CD14-positive monocyte (primary cell): ENCODE measurements at places on chromosomes 12 and 14.

DNA sequence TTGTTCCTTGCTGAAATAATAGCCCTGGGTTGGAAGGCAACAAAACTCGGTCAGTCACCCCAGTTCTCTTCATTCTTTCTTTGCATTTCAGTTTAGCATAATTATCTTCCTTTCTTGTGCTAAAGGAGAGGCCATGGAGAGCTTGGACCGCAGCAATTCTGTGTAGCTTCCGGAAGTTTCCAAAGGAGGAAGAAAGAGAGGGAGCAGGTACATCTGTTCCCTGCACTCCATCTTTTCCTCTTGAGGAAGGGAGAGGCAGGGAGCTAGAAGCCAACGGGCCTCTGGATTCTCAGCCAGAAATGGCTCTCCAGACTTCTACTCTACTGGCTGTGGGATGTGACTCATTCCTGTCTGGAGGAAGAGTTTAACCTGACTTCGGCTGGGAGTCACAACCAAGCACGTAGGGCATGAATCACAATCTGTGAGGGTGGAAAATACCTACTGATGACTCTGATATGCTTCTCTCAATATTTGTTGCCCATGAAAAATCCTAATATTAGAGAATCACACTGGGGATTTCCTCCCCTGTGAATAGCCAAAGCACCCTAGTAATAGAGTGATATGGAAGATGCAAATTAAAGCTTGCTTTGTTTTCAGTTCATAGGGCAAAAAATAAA is 17.0 kb downstream of the ANO6 start:
- H3K36me3 ChIP-seq, result peaks cover 38% of the 10 kb centered on the region
- H3K27ac ChIP-seq, result no peak overlapping the region
- peaks cover 15% of the 10 kb centered on the region for H3K4me1 ChIP-seq
- no peaks in the 10 kb centered on the region for H3K27me3 ChIP-seq

GRCh38 chr12:88310069-88310468 is 168.0 kb downstream of the TMTC3 start:
- DNase-seq, result no peak
- H3K4me1 ChIP-seq, result peaks cover 8% of the 10 kb centered on the region
- no peaks in the 10 kb centered on the region for H3K36me3 ChIP-seq

GRCh38 chr12:123150744-123151456 is at the start of gene PITPNM2:
Gene PITPNM2, minus strand, starts transcription at chr12:123151090. Its CDS starts 116,500 bp downstream, at chr12:123034590.
- peaks cover 8% of the 10 kb centered on the region for H3K36me3 ChIP-seq
- H3K4me1 ChIP-seq, result peaks cover 13% of the 10 kb centered on the region
- peak; percentile 38 for DNase-seq
- H3K27me3 ChIP-seq, result peaks cover 11% of the 10 kb centered on the region
- peak within 1 kb of the TSS; percentile 23 for H3K4me3 ChIP-seq
- no peak within 1 kb of the TSS for H3K27ac ChIP-seq

DNA sequence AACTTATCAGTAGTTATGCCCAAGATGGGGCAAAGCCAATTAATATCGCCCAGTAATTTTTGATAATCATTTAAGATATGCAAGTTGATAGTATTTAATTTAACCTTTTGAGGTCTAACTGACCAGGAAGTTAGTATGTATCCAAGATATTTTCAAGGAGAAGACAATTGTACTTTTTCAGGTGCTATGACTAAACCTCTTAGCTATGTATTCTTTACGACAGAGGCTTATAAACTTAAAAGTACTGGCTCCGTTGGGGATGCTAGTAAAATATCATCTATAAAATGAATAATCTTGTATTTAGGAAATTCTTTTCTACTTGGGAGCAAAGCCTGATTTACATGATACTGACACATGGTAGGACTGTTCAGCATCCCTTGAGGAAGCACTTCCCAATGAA is 40.3 kb downstream of the TMTC3 start:
- H3K4me3 ChIP-seq, result no peak overlapping the region
- H3K27me3 ChIP-seq, result no peaks in the 10 kb centered on the region
- H3K27ac ChIP-seq, result no peak overlapping the region
- DNase-seq, result no peak

DNA sequence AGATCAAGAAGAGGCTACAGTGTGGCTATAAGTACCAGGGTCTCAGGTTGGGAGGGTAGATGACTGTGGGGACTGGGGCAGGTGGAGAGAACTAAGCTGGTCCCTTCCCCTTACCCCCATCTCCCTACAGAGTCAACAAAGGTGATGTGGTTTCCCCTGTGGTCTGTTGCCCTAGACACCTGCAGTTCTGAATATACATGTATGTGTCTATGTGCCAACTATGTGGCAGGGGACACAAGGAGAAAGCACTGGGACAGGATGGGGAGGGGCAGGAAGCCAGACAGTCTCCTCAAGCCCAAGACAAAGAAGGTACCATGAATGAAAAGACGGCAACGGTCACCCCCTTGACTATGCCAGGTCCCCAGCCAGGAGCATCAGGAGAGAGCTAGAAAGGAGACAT is 4.5 kb upstream of the HDAC7 start:
- no peak overlapping the region for H3K4me3 ChIP-seq
- peaks cover 83% of the 10 kb centered on the region for H3K4me1 ChIP-seq
- H3K27ac ChIP-seq, result no peak overlapping the region
- H3K36me3 ChIP-seq, result no peaks in the 10 kb centered on the region

GRCh38 chr12:51005671-51006070 is 20.5 kb downstream of the SLC11A2 start:
- no peak for DNase-seq
- H3K4me1 ChIP-seq, result peaks cover 21% of the 10 kb centered on the region
- H3K36me3 ChIP-seq, result peaks cover 40% of the 10 kb centered on the region
- H3K27me3 ChIP-seq, result no peaks in the 10 kb centered on the region

DNA sequence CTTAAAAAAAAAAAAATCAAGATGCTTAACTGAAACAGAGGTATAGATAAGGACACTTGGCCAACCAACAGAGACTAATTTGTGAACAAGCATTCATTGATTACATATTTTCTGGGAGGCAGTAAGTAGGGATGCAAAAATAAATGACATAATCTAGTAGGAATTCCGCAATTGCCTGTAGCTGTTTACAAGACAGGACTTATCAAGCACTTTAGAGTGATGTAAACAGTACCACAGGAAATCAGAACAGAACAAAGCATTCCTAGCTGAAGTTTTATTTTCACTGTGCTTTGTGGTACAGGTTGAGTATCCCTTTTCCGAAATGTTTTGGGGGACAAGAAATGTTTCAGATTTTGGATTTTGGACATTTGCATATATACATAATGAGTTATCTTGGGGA is 68.2 kb upstream of the FGD4 start:
- H3K4me1 ChIP-seq, result peaks cover 4% of the 10 kb centered on the region
- DNase-seq, result no peak
- no peaks in the 10 kb centered on the region for H3K36me3 ChIP-seq
- H3K27ac ChIP-seq, result no peak overlapping the region
- no peaks in the 10 kb centered on the region for H3K27me3 ChIP-seq

GRCh38 chr12:53113136-53113705 is 9.9 kb downstream of the SOAT2 start:
- no peak for DNase-seq
- H3K27ac ChIP-seq, result no peak overlapping the region
- H3K27me3 ChIP-seq, result no peaks in the 10 kb centered on the region
- H3K4me3 ChIP-seq, result no peak overlapping the region

GRCh38 chr12:15726027-15726877 is 62.9 kb downstream of the EPS8 start:
- peaks cover 13% of the 10 kb centered on the region for H3K4me1 ChIP-seq
- H3K27ac ChIP-seq, result no peak overlapping the region
- DNase-seq, result peak; percentile 44
- H3K27me3 ChIP-seq, result no peaks in the 10 kb centered on the region
- H3K4me3 ChIP-seq, result no peak overlapping the region

DNA sequence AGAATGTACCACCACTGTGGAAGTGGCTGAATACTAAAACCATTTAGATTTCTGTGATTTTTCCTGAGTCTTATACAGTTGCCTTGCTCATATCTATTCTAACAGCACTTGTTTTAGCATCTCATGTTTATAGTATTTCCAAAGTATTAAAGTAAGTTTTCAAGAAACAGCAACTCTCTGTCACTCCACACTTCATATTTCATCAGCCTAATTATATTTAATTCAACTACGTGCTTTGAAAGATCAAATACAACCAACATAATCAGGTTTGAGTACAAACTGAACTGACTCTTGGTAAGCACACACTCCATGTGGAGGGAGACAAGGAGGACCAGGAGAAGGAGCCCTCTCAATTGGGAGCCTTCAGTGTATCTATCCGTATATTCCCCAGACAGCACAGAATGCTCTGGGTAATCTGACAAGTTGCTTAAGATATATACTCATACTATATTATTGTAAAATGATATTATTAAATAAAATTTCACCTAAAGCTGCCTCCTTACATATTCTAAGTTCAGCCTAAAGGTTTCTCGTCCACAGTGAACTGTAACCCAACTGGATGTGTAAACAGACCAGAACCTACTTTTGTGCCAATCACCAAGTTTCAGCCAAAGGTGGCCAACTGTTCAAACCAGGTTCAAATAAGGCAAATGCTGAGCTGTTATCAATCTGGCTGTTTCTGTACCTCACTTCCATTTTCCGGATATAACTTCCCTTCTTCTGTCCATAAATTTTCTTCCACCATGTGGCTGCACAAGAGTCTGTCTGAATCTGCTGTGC is 105.0 kb upstream of the RASSF8 start:
- H3K4me3 ChIP-seq, result no peak overlapping the region
- H3K27ac ChIP-seq, result no peak overlapping the region
- no peaks in the 10 kb centered on the region for H3K27me3 ChIP-seq
- no peak for DNase-seq
- no peaks in the 10 kb centered on the region for H3K36me3 ChIP-seq
- H3K4me1 ChIP-seq, result no peaks in the 10 kb centered on the region

GRCh38 chr12:14930299-14930698 is 8.0 kb downstream of the ERP27 start:
- peaks cover 64% of the 10 kb centered on the region for H3K36me3 ChIP-seq
- H3K4me3 ChIP-seq, result no peak overlapping the region
- no peak overlapping the region for H3K27ac ChIP-seq
- no peak for DNase-seq

- H3K4me1 ChIP-seq, result peaks cover 13% of the 10 kb centered on the region
- no peak for DNase-seq
- H3K36me3 ChIP-seq, result no peaks in the 10 kb centered on the region
- no peak overlapping the region for H3K27ac ChIP-seq
Measured at GRCh38 chr12:462936-463705, 3.4 kb downstream of the B4GALNT3 start.

GRCh38 chr14:93012951-93013719 is 90.2 kb downstream of the CHGA start:
- peaks cover 68% of the 10 kb centered on the region for H3K36me3 ChIP-seq
- peak; percentile 22 for DNase-seq
- peak overlapping the region; percentile 3 for H3K27ac ChIP-seq

DNA sequence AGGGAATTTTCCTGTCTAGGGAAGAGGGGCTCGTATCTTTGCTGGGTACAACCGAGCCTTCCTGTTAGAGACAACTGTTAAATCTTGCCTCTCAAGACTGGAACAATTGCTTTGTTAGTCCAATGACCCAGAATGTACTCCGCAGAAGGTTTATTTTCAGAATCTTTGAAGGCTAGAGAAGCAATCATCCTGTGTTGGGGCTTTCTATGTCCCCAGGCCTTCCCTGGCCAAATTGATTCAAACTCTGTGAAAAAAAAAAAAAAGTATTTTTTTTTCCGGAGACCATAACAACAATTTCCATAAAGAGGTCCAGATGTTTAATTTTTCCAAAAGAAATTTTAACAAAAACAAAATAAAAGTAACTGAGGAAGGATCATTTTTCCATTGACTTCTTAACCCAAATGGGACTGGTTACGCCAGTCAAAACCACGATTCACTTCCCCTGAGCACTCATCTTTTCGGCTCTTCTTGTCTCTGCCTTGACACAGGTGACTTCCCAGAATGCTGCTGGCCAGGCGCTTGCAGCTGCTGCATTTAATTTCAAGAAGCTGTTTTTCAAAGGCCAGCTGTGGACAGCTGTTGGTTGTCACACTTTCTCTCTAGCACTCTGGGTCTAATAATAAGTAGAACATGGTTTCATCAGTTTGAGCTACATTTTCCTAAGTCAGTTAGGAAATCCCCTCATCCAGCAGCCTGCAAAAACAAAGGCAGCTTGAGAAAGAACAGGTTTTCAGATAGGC is 81.6 kb upstream of the MANSC4 start:
- no peak for DNase-seq
- H3K27ac ChIP-seq, result no peak overlapping the region
- no peaks in the 10 kb centered on the region for H3K36me3 ChIP-seq
- no peaks in the 10 kb centered on the region for H3K27me3 ChIP-seq
- H3K4me1 ChIP-seq, result peaks cover 3% of the 10 kb centered on the region

DNA sequence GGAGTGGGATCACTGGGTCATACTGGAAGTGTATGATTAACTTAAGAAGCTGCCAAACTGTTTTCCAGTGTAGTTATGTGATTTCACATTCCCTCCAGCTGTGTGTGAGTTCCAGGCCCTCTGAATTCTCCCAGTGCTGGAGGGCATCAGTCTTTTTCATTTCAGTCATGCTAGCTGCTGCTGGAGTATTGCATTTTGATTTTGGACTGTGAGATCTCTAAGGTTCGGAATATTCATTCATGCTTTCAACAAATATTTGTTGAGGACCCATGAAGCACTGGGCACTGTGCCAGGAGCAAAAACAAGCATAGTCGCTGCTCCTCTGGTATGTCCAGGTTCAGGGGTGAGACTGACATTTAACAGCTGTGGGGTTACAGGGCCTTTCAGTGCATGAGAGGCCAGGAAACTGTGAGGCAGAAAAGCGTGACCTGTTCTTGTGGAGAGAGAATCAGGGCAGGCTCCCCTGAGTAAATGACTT is 133.2 kb downstream of the SCARB1 start:
- no peak for DNase-seq
- H3K4me1 ChIP-seq, result peaks cover 68% of the 10 kb centered on the region
- H3K27me3 ChIP-seq, result no peaks in the 10 kb centered on the region

DNA sequence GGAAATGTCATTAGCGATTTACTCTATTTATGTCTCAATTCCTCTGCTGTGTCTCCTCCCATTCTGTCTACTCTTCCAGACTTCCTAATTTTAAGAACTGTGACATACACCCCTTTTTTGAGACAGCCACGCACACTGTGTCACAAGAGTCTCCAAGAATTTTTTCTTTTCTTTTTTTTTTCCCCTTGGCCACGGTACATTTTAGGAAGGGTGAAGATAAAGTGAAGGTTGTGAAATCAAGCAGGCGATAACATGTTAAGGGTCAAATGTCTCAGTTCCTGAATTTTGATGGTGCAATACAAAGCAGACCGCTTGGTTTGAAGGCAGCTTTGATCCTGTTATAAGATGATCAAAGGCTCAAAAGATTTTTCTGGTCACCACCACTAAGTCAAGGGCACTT is 4.3 kb downstream of the OLR1 start:
- peak; percentile 93 for DNase-seq
- H3K4me3 ChIP-seq, result no peak overlapping the region
- H3K4me1 ChIP-seq, result peaks cover 59% of the 10 kb centered on the region
- H3K36me3 ChIP-seq, result no peaks in the 10 kb centered on the region
- peak overlapping the region; percentile 93 for H3K27ac ChIP-seq

- DNase-seq, result no peak
- H3K4me1 ChIP-seq, result peaks cover 25% of the 10 kb centered on the region
- no peaks in the 10 kb centered on the region for H3K36me3 ChIP-seq
- H3K27ac ChIP-seq, result no peak overlapping the region
- peaks cover 91% of the 10 kb centered on the region for H3K27me3 ChIP-seq
Measured at GRCh38 chr14:102927346-102927877, 4.9 kb downstream of the AMN start.
